RCC 7860 (cell line): ENCODE measurements at places on chromosomes 11 and 22.

DNA sequence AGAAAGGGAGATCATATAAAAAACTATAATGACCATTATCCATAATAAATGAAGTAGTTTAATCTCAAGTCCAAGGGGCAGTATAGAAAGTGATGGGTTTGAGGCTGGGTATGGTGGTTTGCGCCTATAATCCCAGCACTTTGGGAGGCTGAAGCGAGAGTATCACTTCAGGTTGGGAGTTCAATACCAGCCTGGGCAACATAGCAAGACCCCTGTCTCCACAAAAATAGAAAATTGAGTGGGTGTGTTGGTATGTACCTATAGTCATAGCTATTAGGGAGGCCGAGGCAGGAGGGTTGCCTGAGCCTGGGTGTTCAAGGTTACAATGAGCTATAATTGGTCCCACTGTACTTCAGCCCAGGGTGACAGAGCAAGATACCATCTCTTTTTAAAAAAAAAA lies 23.9 kb downstream of the MED17 start:
- DNase-seq, result no peak

DNA sequence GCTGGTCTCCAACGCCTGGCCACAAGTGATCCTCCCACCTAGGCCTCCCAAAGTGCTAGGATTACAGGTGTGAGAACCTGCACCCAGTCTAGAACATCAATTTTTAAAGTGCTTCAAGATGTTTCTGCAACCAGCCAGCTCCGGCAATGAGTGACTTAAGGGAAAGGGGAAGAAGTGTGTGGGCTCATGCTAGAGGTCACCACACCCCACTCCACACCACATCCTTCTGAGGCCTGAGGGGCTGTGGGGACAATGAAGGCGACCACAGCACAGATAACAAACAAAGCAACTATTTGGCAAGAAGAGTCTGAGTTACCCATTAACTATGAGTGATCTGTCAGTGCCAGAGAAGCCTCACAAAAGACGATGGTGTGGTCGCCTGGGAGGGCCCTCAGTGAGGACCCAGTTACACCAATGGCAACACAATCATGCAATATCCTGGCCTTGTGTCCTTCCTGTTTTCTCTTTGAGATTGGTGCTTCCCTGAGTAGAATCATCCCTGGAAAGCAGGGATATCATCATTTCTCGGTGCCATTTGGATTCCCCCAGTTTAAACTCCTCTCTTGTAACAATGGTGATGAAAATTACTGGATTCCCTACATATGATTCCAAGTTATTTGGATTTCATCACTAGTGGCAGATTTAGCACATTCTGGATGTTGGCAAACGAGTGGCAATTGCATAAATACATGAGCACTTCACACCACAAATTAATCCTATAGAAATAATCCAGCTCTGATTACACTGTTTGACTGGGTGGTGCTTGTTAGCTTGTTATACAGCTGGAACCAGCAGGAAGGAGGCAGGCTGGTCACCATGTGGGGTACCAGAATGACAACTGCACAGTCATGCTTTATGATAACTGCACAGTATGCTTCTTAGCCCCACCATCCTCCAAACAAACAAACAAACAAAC lies 18.4 kb downstream of the ABTB2 start:
- DNase-seq, result peak; percentile 87

DNA sequence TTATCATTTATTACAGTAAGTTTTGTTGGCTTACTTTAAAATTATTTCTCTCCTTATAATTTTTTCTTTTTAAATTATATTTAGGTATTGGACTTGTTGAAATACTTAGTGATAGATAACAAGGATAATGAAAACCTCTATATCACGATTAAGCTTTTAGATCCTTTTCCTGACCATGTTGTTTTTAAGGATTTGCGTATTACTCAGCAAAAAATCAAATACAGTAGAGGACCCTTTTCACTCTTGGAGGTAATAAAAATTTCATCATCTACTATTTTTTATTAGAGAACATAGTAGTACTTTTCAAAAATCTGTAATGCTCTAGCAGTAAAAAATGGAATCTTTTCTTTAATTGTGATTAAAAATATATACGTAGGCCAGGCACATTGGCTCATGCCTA lies 70.4 kb downstream of the ATM start:
- no peak for DNase-seq

GRCh38 chr11:68430801-68431200 lies 29.8 kb upstream of the PPP6R3 start:
- no peak for DNase-seq

GRCh38 chr11:76654298-76654851 lies 16.2 kb downstream of the LRRC32 start:
- no peak for DNase-seq

GRCh38 chr11:14768526-14769188 lies 123.4 kb downstream of the CYP2R1 start:
- no peak for DNase-seq

DNA sequence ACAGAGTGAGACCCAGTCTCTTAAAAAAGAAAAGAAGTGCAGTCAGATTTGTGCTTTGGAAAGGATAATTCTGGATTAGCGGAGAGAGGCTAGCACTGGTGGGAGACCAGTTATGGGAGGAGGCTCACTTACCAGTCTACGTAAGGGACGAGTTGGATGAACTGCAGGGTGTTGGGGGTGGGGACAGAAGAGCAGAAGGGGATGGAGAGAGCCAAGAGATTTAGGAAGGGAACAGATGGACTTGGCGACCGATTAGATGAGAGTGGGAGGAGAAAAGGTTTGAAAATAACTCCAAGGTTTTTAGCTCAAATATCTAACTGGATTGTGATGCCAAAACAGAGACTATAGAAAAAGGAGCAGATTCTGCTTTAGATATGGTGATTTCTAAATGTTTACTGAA lies 81.4 kb downstream of the SFI1 start:
- no peak for DNase-seq

DNA sequence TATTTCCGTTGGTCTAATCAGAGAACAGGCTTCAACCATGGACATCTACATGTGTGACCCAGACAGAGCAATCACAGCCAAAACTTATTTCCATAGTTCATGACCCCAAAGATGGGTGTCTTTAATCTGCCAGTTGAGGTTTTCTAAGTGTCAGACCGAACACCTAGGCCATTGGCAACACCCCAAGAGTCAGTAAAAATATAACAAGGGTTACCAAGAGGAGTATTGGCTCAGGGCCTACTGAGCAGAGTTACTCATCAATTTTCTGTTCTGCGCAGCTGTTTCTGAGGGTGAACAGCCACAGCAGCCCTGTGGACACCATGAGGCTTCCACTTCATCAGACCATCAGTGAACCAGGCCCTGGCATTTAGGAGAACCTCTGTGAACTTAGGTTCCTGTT lies 18.8 kb downstream of the GUCD1 start:
- DNase-seq, result no peak

- peak; percentile 63 for DNase-seq
Observed at GRCh38 chr22:38831166-38831945, 12.5 kb downstream of the NPTXR start.

GRCh38 chr22:17829695-17830042 lies 55.4 kb upstream of the BID start:
- peak; percentile 6 for DNase-seq
